Caco-2 (cell line): ENCODE measurements at places on chromosomes 11 and 22. TPM values are rescaled to one million over a fixed set of nuclear protein-coding genes. Genes with fewer than 3 reads are reported as not detected.

The LRRC75B gene
- 18.6 and 20.4 TPM in 2 replicates for total RNA-seq

- no peaks in the 10 kb centered on the region for H3K36me3 ChIP-seq
- H3K4me1 ChIP-seq: peaks cover 35% of the 10 kb centered on the region
- no peaks in the 10 kb centered on the region for H3K27me3 ChIP-seq
- DNase-seq: no peak
Observed at GRCh38 chr11:8757533-8757932, 74.9 kb downstream of the RPL27A start.

DNA sequence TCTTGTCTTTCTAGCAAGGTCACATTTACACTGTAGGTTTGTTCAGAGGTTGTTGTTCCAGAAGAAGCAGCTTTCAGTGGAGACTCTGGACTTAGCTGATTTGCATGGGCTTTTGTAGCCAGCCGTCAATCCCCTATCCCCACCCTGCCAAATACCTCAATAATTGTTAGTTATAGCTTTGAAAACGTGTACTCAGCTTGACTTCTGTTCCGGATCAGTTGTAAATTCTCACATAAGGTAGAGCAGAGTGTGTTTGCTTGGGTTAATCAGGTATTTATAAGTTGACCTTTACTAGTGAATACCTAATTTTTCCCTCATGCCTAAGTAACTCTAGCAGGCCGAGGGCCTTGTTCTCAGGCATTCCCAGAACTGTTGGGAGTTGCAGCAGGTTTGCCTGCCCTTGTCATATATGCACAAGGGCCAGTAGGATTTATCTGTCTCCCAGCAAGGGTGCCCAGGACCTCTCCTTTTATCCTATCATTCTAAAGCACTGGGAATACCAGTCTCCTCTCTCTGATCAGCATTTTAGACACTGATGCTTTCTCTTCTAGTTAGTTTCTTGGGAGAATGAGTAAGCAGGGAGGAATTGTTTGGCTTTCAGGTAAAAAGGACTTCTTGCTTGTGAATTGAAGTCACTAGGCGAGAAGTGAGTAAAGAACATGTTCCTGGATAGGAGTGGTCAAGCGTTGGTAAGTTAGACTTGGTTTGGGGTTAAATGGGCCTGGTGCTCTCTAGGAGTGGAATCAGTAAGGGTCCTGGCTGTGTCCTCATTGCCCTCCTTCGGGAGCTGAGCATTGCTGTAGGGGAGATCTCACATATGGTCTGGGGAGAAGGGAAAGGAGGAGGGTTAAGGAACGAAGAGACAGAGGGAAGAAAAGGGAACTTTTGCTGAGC, 22.1 kb downstream of the STIM1 start:
- H3K27ac ChIP-seq: peak overlapping the region; percentile 68
- H3K36me3 ChIP-seq: no peaks in the 10 kb centered on the region
- no peak overlapping the region for H3K4me3 ChIP-seq
- H3K27me3 ChIP-seq: no peaks in the 10 kb centered on the region
- H3K4me1 ChIP-seq: peaks cover 53% of the 10 kb centered on the region

- no peak overlapping the region for H3K27ac ChIP-seq
- no peak overlapping the region for H3K4me3 ChIP-seq
- no peaks in the 10 kb centered on the region for H3K36me3 ChIP-seq
Observed at GRCh38 chr11:115682101-115682500, 177.9 kb upstream of the CADM1 start.

DNA sequence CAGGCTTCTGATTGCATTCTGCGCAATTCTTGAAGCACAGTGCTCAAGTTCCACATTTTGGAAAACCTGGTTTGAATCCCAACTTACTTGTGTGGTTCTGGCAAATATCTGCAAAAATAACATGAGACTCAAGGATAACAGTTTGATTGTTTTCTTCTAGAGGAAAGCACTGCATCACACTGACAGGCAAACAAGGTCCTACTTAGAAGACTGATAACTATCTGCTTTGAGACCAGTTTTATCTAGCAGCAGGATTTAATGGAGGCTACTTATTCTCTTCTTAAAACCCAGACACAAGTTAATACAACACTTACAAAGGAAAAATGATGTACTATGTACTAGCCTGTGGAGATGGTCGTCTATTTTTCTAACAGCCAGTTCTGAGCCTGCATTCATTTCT, 41.4 kb downstream of the RIC3 start:
- DNase-seq: no peak
- no peaks in the 10 kb centered on the region for H3K4me1 ChIP-seq
- H3K36me3 ChIP-seq: no peaks in the 10 kb centered on the region
- H3K4me3 ChIP-seq: no peak overlapping the region
- no peaks in the 10 kb centered on the region; the same call in 1 of the 2 replicates for H3K27me3 ChIP-seq
- H3K27ac ChIP-seq: no peak overlapping the region

- H3K4me3 ChIP-seq: no peak overlapping the region
- DNase-seq: no peak
- H3K36me3 ChIP-seq: no peaks in the 10 kb centered on the region; the same call in 1 of the 2 replicates
- no peaks in the 10 kb centered on the region for H3K27me3 ChIP-seq
- H3K4me1 ChIP-seq: no peaks in the 10 kb centered on the region
- H3K27ac ChIP-seq: no peak overlapping the region
Observed at GRCh38 chr22:19325296-19325948, 33.9 kb upstream of the CLTCL1 start.

The RTN4RL2 gene
- total RNA-seq: 5.5 and 5.6 TPM in 2 replicates

DNA sequence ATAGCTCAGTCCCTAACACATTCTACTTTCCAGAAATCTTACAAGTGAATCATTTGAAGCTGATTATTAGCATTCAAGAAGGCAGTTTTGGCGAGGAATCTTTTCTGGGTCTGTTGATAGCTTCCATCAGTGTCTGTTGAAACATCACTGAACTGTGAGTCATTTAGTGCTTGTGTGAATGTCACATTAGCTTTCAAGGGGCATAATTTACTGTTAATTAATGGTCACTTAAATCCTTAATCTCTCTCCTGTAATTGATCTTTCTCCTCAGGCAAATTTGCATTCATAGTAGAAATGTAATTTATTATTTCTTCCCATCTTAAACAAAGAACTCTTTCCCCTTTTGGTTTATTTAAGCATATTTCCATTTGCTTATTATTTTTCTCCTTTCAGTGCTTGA, 2.6 kb downstream of the HTR3B start:
- H3K4me3 ChIP-seq: no peak overlapping the region
- DNase-seq: no peak
- H3K27ac ChIP-seq: no peak overlapping the region
- H3K4me1 ChIP-seq: peaks cover 17% of the 10 kb centered on the region
- H3K27me3 ChIP-seq: no peaks in the 10 kb centered on the region
- no peaks in the 10 kb centered on the region for H3K36me3 ChIP-seq

- no peak overlapping the region for H3K27ac ChIP-seq
- no peak overlapping the region for H3K4me3 ChIP-seq
- DNase-seq: no peak
- no peaks in the 10 kb centered on the region for H3K27me3 ChIP-seq
Observed at GRCh38 chr11:103659743-103660142, 376.7 kb upstream of the DDI1 start.

- no peaks in the 10 kb centered on the region for H3K27me3 ChIP-seq
- no peak overlapping the region for H3K4me3 ChIP-seq
- H3K36me3 ChIP-seq: no peaks in the 10 kb centered on the region
Observed at GRCh38 chr22:26339755-26340154, 89.3 kb upstream of the ASPHD2 start.

GRCh38 chr11:117366875-117367274, 39.2 kb downstream of the CEP164 start:
- DNase-seq: no peak
- no peak overlapping the region for H3K27ac ChIP-seq
- H3K4me3 ChIP-seq: no peak overlapping the region
- no peaks in the 10 kb centered on the region for H3K27me3 ChIP-seq
- peaks cover 4% of the 10 kb centered on the region; the same call in 1 of the 2 replicates for H3K36me3 ChIP-seq
- H3K4me1 ChIP-seq: no peaks in the 10 kb centered on the region

DNA sequence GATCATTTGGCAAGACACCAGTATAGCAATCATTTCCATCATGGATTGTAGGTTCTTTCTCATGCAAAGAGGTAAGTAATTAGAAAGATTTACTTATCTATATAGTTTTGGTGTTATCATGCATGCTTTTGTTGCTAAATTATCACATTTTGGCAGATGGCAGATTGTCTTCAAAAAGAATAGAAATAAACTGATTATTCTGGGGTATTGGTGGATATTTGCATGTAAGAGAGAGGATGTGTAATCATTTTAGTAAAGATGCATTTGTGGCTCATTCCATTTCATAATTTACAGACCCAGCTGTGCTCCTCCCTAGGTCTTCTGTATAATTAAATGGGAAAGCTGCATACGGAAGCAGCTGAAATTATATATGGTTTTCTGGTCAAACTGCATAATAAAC, 875.7 kb upstream of the ANO3 start:
- no peaks in the 10 kb centered on the region for H3K27me3 ChIP-seq
- DNase-seq: no peak
- no peaks in the 10 kb centered on the region for H3K4me1 ChIP-seq
- no peaks in the 10 kb centered on the region for H3K36me3 ChIP-seq

The CALCA gene
- not detected in 2 replicates for total RNA-seq

DNA sequence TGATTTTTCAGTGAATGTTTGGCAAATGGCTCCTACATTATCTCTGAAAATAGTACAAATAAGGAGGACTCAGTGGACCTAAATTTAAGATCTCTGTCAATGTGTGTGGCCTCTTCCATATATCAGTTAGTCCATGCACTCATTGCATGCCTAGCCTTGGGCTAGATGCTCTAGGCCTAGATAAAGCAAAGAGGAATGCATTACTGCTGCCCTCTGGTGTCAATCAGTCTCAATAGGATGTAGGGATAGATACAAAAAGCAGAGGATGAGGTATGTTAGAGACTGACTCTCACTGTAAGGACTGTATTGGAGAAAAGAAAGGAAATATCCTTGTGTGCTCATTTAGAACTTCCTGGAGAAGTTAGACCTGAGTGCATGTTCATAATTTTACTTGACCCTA, 42.0 kb downstream of the MS4A2 start:
- H3K4me3 ChIP-seq: no peak overlapping the region
- H3K27me3 ChIP-seq: no peaks in the 10 kb centered on the region
- H3K4me1 ChIP-seq: peaks cover 6% of the 10 kb centered on the region; the same call in 1 of the 2 replicates
- H3K36me3 ChIP-seq: no peaks in the 10 kb centered on the region
- H3K27ac ChIP-seq: no peak overlapping the region
- DNase-seq: peak; percentile 68

DNA sequence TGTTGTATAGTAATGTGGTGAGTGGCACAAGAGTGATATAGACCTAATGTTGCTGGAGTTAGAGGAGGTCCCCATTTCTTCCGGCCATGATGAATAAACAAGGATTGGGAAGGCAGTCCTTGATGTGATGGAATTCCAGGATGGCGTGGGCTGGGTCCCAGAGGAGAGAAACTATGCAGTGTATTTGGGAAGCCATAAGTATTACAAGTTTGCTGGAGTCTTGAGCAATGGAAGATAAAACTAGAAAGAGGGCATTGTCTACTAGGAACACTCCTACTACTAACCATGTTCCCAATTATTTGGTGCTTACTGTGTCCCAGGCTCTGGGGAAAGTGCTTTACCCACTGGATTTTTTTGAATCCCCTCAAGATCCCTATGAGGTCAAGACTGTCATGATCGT, 20.0 kb downstream of the LDLRAD3 start:
- no peaks in the 10 kb centered on the region for H3K36me3 ChIP-seq
- no peak for DNase-seq
- H3K27me3 ChIP-seq: no peaks in the 10 kb centered on the region
- peaks cover 1% of the 10 kb centered on the region; the same call in 1 of the 2 replicates for H3K4me1 ChIP-seq
- no peak overlapping the region for H3K4me3 ChIP-seq

The UCP3 gene
- 0.84 and 1.2 TPM in 2 replicates for total RNA-seq

- H3K4me3 ChIP-seq: no peak overlapping the region
- peaks cover 10% of the 10 kb centered on the region for H3K4me1 ChIP-seq
- H3K36me3 ChIP-seq: no peaks in the 10 kb centered on the region
- no peak for DNase-seq
- no peak overlapping the region for H3K27ac ChIP-seq
Observed at GRCh38 chr22:35863432-35863831, 145.8 kb downstream of the APOL5 start.

- no peak overlapping the region for H3K27ac ChIP-seq
- H3K4me1 ChIP-seq: peaks cover 12% of the 10 kb centered on the region; the same call in 1 of the 2 replicates
- no peaks in the 10 kb centered on the region for H3K27me3 ChIP-seq
- no peaks in the 10 kb centered on the region for H3K36me3 ChIP-seq
- H3K4me3 ChIP-seq: no peak overlapping the region
Observed at GRCh38 chr11:14638561-14638960, 5.0 kb upstream of the PDE3B start.

DNA sequence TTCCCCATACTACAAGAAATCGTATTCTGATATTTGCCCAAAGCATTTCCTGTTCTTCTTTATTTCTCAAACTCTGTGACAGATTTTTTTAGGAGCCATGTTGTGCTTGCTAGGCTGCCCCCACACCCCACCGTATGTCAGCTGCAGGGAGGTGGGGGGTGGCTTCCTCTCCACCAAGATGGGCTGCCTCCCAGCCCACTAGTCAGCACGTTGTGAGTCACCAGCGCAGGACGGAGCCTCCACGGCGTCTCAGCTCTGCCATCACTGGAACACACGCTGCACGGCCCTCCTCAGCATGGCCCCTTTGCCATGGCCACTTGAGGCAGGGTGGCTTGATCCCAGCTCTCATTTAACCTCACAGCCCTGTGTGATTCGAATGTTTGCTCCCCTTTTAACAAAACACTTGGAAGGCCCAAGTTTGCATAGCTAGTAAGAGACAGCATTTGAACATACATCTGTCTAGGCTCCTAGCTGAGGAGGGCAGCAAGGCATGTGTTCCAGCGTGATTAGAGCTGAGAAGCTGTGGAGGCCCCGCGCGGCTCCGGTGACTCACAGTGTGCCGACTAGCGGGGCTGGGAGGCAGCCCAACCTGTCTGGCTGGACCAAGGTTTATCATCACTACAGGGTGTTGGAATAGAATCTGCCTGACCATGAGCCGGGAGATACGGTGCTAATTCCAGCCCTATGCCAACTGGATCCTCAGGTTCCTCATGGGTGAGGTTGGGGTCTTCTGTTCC, 180.7 kb upstream of the NCAM1 start:
- DNase-seq: no peak
- no peak overlapping the region for H3K4me3 ChIP-seq
- no peaks in the 10 kb centered on the region for H3K4me1 ChIP-seq

The SEPTIN3 gene
- 2.2 TPM in 2 replicates for total RNA-seq

The CALCB gene
- not detected in 2 replicates for total RNA-seq

DNA sequence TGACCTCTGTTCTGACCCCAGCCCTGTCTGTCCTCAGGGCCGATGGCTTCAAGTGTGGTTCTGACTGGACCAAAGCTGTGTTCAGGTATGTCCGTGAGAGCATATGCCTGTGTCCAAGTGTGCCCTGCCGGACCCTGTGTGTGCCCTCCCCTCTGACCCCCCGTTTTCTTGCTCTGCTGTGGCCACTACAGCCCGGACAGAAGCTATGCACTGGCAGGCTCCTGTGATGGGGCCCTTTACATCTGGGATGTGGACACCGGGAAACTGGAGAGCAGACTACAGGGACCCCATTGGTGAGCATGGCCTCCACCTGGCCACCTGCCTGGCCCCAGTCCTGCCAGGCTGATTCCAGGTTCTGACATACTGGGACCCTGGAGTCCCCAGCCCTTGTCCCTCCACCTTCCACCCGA, 14.5 kb downstream of the ATG16L2 start:
- H3K27ac ChIP-seq: no peak overlapping the region
- no peaks in the 10 kb centered on the region for H3K36me3 ChIP-seq
- no peaks in the 10 kb centered on the region for H3K4me1 ChIP-seq
- DNase-seq: no peak
- no peak overlapping the region for H3K4me3 ChIP-seq
- no peaks in the 10 kb centered on the region for H3K27me3 ChIP-seq

GRCh38 chr11:94762208-94762607, 5.9 kb upstream of the AMOTL1 start:
- H3K4me1 ChIP-seq: peaks cover 31% of the 10 kb centered on the region
- H3K4me3 ChIP-seq: no peak overlapping the region
- no peaks in the 10 kb centered on the region for H3K36me3 ChIP-seq
- no peak for DNase-seq
- H3K27ac ChIP-seq: no peak overlapping the region

The DCHS1 gene
- 1.7 and 2.0 TPM in 2 replicates for total RNA-seq

The PRG3 gene
- not detected in 2 replicates for total RNA-seq

GRCh38 chr11:15710580-15711275, 596.0 kb downstream of the INSC start:
- H3K27me3 ChIP-seq: no peaks in the 10 kb centered on the region
- H3K27ac ChIP-seq: no peak overlapping the region
- H3K4me3 ChIP-seq: no peak overlapping the region
